Smooth muscle cell of the pulmonary artery (primary cell): ENCODE measurements at places on chromosomes 2 and 18. TPM values are rescaled to one million over a fixed set of nuclear protein-coding genes. Genes with fewer than 3 reads are reported as not detected.

Gene LINC00305
- not detected in 2 replicates for total RNA-seq

Gene MEP1B
- total RNA-seq, result 0.07 TPM in 1 of 2 replicates, not detected in the other

Gene CNTNAP5
- not detected in 2 replicates for total RNA-seq

Gene LCLAT1
- 21.7 and 25.1 TPM in 2 replicates for total RNA-seq

Gene TUBA3E
- total RNA-seq, result not detected in 2 replicates

Gene POLR1B
- total RNA-seq, result 14.9 and 21.2 TPM in 2 replicates

Gene CPS1
- 5.3 and 30.0 TPM in 2 replicates for total RNA-seq

Gene DYNAP
- total RNA-seq, result not detected in 2 replicates

Gene TRIM43
- total RNA-seq, result not detected in 2 replicates

Gene SAG
- not detected in 2 replicates for total RNA-seq

Gene MC5R
- not detected in 2 replicates for total RNA-seq

Gene DPYSL5
- not detected in 2 replicates for total RNA-seq

Gene NAT8
- not detected in 2 replicates for total RNA-seq

Gene CCDC150
- 3.0 and 3.5 TPM in 2 replicates for total RNA-seq
